Substantia nigra (tissue), 51 donors: ENCODE measurements at places on chromosomes 1 and 21.

- no peak for DNase-seq
These were observed 60.5 kb upstream of the USP25 start for GRCh38 chr21:15669247-15669646.

- no peak for DNase-seq
These were observed 21.6 kb upstream of the STUM start for GRCh38 chr1:226526801-226527595.

DNA sequence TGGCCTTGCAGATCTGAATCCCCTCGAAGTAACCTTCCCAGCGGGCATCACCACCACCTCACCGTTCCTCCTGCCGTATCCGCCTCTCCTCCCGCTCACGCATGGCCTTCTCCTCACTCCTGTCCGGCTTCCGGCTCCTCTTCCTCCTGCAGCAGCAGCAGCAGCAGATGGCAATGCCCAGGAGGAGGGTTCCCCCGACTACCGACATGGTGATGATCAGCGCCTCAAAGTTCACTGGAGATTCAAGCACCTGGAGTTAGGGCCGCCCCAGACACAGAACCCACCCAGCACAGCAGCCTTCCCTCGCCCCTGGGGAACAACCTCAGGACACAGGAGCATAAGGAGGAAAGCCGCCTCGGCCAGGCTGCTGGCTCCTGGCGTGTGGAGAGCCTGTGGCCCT lies 17.4 kb downstream of the PTTG1IP start:
- no peak for DNase-seq

DNA sequence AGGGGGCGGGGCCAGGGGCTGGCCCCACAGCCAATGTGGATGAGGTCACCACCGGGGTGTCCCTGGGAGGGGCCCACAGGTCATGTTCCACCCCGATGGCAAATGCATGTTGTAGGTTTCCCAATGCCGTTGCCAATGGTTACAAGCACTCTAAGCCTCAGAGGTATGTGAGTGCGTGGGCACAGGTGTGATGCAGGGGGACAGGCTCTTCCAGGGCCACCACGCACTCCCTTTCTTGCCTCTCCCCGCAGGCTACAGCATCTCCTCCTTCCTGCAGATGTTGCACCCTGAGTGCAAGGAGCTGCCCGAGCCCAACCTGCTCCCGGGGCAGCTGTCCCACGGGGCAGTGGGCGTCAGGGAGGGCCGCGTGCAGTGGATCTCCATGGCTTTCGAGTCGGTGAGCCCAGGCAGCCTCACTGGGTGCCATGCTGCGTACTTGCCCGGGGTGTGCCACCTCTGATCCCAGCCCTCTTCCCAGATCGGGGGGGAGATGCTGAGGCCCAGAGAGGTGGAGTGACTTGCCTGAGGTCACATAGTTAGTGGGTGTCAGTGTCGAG lies 52.4 kb downstream of the DISP3 start:
- DNase-seq: no peak

- no peak for DNase-seq
These were observed 218.0 kb upstream of the KIAA0040 start for GRCh38 chr1:175410560-175410959.

DNA sequence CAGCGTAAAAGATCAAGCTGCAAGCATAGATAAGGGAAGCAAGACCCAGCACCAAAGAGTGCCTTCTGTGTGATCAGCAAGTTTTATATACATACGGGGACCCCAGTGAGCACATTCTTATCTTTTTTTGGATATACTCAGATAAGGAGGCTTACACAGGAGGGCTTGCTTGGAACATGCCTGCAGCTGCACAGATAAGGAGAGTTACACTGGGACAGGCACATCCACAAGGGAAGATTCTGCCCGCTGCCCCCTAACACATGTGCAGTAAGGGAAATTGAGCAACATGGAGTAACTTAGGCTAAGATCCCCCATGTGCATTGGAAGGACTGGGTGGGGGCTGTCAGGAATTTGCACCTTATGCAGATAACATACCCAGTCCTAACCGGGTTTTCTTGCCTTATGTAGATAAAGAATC lies 1334.8 kb downstream of the MRPL39 start:
- no peak for DNase-seq

DNA sequence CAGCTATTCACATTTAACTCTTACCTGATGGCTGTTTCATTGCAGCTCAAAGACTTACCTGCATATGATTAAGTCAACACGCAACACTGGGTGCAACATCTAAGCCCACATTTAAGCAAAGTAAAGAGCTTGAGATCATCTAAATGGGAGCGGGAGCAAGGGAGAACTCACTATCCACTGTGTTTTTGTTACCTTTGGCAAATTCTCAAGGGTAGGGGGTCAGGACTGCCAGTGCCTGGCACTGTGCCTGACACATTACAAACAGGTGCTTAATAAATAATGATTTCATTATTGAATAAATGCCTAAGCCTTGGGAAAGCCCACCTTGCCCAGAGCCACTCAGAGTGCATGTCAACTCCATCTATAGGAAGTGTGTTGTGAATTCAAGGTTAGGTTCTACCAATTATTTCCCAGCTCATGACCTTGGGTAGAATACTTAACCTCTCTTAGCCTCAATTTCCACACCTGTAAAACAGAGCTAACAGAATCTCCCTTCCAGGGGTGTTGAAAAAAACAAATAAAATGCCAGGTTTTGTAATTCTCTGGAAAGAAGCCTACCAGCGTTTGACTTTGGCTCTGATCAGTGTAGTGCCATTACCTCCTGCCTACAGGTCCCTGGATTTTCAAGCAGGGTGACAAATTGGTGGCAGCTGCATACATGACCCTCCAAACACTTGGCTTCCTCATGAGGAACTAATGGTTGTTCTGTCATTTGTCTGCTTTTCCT lies 109.7 kb downstream of the TGFBR3 start:
- DNase-seq: no peak

DNA sequence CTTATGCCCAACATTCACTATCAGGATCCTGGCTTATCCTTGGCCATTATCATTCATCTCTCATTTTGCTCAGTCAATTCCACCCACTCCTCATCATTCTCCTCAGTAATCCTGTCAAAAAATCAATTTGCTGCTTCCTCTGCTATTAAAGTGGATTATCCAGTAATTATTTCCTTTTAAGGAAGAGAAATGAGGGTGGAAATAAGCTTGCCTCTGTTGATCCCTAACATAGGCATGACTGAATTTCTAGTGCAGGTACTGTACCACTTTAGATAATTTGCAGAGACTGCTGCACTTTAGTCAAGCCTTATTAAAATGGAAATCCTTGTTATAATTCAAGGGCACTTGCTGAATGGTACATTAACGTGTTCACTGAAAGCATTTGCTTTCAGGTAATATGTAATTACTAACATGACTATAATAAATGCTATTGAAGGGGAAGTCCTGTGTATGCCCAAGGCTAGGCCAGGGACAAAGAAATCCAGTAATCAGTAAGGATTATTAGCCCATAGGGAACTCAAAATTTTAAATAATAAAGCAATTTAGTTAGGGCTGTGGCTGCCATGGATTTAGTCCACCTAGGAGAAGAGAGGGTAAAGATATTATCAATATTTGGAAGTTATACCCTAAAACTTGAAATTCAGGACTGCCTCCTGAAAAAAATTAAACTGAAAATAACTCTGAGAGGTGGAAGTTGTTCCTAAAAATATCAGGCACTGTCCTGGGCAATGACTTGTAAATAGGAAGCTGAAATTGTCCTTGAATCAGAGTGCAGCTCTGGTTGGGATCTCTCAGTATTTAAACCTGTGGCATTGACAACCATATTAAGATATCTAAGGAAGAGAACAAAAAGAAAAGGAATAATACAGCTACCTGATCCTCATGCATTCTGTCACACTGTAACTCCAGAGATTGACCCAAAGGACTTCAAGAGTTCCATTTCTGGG lies 43.4 kb downstream of the RGS2 start:
- no peak for DNase-seq

- DNase-seq: no peak
These were observed 137.8 kb downstream of the KCNK2 start for GRCh38 chr1:215220346-215220745.
